ENCODE measurements at places on chromosomes 11 and 22.
A peak's percentile ranks its signal among the peaks of the same experiment; 100 is the strongest.

- DNase-seq = no peak
Observed at GRCh38 chr11:123505546-123506299, 75.7 kb downstream of the GRAMD1B start.

GRCh38 chr11:16126362-16126761, 230.0 kb downstream of the SOX6 start:
- DNase-seq = no peak

GRCh38 chr11:112769170-112769569, 192.1 kb upstream of the NCAM1 start:
- DNase-seq = no peak

DNA sequence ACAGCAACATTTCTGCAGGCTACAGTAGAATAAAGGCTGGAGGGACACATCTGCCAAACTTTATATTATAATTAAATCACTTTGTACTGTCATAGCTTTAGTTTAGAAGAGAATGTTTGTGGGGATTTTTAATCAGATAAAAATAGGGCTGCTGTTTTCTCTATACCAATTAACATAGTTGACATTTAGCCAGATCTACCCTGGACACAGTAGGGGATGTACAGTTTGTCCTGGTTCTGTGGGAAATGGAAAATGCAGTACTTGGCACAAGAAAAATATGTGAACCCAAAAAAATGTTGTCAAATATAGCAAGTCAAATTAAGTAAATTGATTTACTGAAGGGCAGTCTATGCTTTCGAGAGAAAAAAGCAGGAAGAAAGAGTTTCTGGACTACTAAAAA, 20.8 kb upstream of the PICALM start:
- no peak for DNase-seq

DNA sequence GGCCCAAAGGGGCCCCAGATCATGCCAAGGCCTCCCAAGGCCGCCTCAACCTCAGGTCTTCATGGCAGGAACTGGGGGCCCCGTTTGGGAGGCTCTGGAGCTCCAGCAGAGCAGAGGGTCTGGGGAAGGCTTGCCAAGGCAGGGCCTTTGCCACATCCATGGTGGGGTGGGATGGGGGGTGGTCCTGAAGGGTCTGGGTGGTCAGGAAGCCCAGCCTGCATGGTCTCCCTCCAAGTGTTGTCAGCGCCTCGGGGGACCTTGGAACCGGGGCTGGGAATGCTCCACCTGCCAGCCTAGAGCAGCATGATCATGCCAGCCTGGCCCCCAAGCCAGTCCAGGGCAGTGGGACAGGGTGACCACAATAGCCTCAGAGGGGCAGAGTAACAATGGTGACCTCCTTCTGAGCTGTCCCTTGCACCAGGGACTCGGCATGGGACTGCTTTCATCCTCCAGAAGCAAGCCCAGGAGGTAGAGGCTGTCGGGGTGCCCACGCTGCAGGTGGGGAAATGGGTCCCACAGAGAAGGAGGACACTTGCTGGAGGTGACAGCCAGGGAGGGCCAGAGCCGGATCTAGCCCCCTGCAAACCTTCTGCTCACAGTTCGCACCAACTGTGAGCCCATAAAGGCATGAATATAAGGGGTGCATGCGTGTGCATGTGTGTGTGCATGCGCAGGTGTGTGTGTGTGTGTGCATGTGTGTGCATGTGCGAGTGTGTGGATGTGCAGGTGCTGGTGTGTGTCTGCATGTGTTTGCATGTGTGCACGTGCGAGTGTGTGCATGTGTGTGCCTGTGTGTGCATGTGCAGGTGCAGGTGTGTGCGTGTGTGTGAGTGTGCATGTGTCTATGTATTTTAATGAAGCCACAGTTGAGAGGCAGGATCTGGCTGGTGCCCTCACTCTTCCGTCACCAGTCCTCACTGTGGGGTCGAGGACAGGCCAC, 63.8 kb downstream of the MYEOV start:
- no peak for DNase-seq

GRCh38 chr11:96341211-96342013, 1.6 kb downstream of the MAML2 start:
- DNase-seq = peak; percentile 52
